ENCODE measurements at places on chromosomes 13 and 19.

- DNase-seq, result no peak
These were observed 308.4 kb downstream of the SHISA2 start for GRCh38 chr13:25743421-25743820.

- no peak for DNase-seq
These were observed 40.1 kb downstream of the RGCC start for GRCh38 chr13:41497436-41497835.

GRCh38 chr13:88153353-88153752, 482.2 kb downstream of the SLITRK5 start:
- DNase-seq, result no peak

- no peak for DNase-seq
These were observed 11.8 kb downstream of the KLF5 start for GRCh38 chr13:73070451-73071098.

DNA sequence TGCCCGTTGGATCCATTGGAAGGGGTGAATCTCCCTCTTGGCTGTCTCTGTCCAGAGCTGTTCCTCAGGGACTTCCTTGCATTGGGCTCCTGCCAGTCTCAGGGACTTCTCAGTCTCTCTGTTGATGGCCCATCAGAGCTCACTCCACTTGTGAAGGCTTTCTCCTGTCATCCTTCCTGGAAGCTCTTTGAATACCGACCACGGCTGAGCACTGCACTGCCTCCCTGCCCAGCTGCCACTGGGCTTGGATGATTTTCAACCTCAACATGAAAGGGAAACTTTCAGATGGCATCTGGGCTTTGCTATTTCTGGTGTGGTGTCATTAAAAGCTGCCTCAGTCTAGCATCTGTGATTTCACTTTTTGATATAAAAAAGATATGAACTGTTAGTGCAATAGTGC, 66.1 kb upstream of the ANKRD10 start:
- no peak for DNase-seq

- no peak for DNase-seq
These were observed 1.7 kb downstream of the IRS2 start for GRCh38 chr13:109784590-109785140.

DNA sequence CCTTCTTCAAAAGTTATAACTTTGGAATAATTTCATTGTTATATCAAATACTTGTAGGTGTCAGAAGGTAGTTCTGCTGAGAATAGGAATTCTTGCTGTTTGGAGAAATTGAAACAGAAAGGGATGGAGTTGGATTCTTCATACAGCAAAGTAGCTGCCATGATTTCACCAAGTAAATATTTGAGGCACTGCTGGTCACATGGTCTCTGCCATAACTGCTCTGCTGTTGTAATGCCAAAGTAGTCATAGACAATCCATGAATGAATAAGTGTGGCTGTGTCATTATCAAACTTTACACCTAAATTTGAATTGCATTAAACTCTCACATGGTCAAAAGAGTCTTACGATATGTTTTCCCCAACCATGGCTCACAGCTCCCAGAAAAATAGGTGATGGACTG, 308.6 kb downstream of the GPC6 start:
- no peak for DNase-seq

DNA sequence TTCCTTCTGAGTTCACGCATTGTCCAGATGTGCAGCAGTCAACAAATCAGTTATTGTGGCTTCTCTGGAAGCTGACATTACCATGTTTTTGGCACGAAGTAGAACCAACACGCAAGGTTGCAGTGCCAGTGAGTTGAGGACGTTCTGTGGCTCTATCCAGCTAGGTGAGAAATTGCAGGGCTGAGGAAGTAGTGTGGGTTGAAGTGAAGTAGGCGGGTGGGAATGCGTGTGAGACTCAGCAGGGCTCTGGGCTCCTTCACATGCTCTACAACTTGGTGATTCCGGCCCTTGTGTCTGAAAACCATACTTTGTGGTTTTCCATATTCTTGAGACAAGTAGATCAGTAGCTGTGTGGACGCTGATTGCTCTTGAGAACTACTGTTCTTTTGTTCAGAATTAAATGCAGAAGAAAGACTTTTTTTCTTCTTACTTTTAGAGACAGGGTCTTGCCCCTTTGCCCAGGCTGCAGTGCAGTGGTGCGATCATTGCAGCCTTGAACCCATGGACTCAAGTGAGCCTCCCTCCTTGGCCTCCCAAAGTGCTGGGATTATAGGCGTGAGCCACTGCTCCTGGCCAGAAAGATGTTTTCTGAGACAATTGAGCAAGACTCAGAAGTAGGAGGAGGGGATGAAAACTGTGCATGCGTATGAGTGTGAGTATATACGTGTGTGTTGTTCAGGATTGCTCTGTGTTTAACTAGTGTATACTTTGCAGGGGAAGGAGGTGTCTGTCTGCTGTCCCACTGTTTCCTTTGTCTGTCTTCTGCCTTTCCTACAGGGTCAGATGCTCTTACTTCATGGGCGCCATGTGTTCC, 46.2 kb downstream of the GATAD2A start:
- no peak for DNase-seq

DNA sequence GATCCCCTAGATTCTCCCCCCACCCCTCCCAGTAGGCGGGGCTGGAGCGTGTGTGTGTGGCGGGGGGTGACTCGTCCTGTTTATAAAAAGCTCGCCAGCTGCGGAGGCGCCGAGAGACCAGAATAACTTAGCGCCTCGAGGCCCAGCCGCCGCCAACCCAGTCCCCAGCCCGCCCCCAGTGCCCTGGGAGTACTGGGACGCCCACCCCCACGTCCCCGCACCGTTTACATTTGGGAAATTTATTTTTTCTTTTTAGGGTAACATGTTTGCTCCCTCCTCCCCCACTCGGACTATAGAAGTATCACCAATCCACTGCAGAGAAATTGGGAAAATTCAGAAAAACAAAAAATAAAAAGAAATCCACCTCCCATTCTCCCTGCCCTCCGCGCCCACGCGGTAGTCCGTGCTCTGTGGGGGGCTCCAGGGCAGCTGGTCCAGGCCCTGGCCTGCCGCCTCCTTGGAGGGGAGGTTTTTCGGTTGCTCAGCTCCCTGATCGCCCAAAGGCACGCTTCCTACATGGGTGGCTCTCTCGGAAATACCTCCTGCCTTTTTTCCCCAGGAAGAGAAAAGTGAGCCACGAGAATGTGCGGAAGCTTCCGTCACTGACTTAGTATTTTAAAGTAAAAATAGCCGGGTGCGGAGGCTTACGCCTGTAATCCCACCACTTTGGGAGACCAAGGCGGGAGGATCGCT, 1.5 kb upstream of the RAB3A start:
- DNase-seq, result no peak

DNA sequence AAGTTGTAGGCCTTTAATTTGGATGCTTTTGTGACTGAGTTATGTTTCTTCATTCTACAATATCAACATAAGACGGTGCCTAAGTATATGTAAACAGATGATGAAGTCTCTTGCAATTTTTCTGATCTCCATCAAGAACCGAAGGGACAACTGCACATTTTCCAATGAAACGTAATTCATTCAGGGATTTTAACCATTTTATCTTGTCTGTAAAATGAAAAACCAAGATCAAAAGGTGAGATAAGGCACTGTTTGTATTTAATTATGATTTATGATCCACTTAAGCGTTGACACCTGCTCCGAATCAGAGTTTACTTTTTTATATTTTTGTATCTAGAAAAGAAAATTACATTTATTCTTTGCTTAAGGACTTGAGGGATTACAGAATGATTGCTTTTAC, 556.8 kb upstream of the ARGLU1 start:
- DNase-seq, result no peak

GRCh38 chr13:34466301-34466700, 475.8 kb upstream of the NBEA start:
- no peak for DNase-seq

DNA sequence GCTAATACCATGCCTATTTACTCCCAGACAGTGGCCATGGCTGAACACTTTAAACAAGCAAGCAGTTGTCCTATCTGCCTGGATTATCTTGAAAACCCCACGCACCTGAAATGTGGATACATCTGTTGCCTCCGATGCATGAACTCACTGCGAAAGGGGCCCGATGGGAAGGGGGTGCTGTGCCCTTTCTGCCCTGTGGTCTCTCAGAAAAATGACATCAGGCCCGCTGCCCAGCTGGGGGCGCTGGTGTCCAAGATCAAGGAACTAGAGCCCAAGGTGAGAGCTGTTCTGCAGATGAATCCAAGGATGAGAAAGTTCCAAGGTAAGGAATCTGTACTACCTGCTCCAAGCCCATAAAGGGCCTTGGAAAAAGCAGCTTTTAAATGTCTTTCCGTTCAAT, 8.6 kb downstream of the RFPL4AL1 start:
- DNase-seq, result no peak

GRCh38 chr13:113928685-113929627, 44.9 kb downstream of the C13orf46 start:
- DNase-seq, result peak; percentile 41

DNA sequence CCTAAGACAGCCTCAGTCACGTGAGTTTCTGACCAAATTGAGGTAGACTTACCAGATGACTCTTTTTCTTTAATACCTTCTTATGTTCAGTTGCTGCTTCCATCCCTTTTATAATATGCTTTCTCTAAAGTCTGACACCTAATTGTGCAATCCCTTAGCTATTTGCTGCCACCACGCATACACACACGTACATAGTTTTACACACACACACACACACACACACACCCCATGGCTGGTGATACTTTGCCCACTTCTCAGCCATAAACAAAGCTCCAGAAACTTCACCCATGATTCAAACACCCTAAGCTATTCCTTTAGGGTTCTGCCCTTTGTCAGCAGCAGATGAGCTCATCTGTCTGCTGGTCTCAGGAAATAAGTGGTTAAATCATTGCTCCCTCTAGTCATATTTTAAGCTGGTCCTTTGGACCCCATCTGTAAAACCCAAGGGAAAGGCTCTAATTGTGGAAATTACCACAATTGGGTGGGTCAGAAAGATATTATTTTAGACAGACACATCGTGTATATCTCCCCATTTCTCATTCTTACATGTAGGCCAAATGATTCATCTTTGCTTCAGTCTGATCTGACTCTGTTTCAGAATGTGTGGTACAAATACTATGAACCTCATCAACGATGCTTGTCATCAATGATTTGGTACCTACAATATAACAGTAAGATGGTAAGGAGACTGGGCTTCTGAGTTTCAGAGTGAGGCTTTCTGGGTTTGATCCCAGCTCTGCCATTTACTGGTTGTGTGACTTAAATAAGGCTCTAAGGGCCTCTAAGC, 69.2 kb downstream of the NALCN start:
- DNase-seq, result no peak

DNA sequence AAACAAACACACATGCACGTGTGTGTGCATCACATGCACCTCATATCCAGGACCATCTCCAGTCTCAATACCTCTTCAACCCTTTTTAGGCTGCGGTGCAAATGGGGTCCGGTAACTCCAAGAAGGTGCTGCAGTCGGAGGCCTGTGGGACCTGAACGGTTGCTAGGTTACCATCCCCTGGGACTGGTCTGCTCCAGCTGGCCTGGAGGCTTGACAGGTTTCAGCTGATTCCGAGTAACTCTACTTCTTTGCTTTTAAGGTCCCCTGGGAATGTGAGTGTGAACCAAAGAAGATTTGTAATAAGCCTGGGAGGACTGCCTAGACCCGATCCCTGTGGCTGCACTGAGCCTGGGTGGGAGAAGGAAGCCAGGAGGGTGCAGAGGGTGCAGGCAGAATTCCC, 117.5 kb downstream of the CCNA1 start:
- no peak for DNase-seq

- no peak for DNase-seq
These were observed 46.7 kb upstream of the ZNF835 start for GRCh38 chr19:56718231-56718630.

DNA sequence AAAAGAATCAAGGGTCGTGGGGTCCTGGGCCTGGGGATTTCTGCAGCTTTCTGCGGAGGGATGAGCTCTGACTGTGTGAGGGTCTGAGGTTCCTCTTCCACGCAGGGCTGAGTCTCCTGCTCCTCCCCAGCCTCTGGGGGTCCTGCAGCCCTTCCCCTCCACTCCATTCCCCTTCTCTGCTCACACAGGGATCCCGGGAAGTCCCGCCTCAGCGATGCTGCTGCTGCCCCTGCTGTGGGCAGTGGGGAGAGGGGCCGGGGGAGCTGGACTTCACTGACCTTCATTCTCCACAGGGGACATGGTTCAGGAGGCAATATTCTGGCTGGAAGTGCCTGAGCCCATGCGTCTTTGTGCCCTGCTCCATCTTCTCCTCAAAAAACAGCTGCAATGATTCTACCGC, 26.2 kb upstream of the CD33 start:
- DNase-seq, result no peak

DNA sequence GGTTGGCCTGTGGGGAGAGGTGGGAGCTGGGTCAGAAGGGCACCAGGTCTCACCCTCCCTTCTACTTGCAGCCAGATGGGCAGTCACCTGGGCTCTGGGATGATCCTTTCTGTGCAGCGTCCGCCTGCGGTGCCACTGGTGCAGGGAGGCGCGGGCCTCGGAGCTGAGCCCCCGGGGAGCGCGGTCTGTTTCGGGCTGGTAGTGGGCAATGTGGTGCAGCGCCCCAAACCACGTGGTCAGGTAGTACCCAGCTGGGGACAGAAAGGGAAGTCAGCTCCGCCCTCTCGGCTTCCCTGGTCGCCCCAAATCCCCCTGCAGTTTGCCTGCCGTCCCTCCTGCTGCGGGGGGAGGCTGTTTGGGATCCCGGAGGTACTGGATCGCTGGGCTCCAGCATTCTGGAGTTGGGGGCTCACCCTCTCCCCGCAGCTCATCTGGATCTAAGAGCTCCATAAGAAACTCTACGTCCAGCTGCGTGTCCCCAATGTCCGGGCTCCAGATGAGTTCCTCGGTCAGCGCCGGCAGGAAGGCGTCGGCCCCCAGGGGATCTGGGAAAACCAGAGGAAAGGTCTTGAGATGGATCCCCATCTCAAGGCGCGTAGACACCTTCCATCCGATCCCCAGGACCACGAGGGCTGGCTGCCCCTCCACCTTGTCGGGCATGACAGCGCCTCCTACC, 8.8 kb downstream of the RINL start:
- DNase-seq, result no peak

- no peak for DNase-seq
These were observed 1.4 kb downstream of the LIG4 start for GRCh38 chr13:108213946-108214345.

Data from cerebellar nuclear complex (tissue), 1 donor.